ENCODE measurements at places on chromosomes 5 and 9.

GRCh38 chr5:120958877-120959485 lies 494.9 kb downstream of the PRR16 start:
- DNase-seq: no peak

- DNase-seq: no peak
Observed at GRCh38 chr9:82320566-82320965, 332.0 kb downstream of the SPATA31D1 start.

DNA sequence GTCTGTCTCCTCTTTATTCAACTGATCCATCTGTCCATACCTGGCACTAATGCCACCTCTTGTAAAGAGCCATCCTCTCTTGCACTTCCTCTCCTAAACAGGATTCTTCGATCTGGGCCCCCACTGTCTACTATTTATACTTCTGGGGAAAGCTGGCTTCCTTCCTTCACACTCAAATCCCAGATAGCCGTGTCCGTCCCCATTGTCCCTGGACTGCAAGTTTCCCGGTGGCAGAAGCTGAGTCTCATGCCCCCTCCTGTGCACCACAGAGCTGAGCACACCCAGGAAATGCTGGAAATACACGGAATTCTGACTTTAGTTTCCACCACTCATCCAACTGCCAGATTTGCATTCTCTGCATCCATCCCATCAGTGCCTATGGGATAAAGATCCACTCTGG lies 84.0 kb downstream of the MARCHF11 start:
- no peak for DNase-seq

DNA sequence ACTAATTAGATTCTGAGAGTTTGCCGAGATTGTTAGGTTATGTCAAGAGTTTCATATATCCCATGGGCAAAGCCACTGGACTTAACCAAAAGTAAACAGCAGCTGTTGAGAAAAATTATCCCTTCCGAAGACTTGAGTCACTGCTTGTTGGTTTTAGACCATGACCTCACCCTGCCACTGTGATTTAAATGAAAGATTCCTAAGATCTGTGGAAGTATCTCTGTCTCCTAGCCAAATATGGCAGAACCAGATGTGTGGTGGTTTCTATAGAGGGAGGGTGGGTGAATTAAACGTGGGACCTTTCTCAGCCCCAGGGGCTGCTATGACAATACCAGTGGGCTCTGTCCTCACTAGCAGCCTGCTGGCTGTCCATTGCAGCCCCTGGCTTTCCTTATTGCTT lies 19.3 kb downstream of the DMRT3 start:
- DNase-seq: no peak

DNA sequence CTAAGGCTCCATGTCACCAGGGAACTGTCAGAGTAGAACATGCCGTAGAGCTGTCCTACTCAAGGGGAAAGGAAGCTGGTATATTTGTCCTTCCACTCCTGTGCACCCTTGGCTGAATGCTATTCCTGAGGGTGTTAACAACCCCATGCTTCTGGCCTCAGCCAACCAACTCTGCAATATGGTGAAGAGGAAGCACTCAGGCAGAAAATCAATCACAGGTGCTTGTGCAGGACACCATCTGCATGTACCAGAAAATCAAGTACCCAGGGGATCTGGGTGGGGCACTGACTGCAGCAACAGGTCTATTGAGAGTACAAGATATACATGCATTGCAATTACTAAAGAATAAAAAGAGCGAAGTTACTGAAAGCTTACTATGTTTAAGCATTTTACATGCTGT lies 51.4 kb upstream of the NEK6 start:
- no peak for DNase-seq

GRCh38 chr9:115642285-115642684 lies 511.3 kb upstream of the PAPPA start:
- DNase-seq: no peak

GRCh38 chr9:110808599-110808980 lies 140.0 kb downstream of the MUSK start:
- DNase-seq: no peak

DNA sequence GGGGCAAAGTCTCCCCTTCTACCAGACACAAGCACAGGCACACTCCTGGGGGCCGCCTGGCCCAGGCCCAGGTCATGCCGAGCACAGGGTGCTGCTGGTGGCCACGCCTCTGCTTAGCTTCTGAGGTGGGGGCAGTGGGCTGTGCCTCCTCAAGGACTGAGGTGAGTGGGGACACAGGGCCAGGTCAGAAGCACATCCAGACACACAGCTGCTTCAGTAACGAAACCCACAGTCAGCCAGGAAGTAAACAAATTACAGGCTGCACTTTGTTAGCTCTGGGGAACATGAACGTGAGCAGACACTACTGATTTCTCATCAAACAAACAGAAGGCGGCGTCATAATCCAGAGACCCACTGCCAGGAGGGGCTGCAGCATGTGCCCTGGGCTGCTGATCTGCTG lies 192.4 kb downstream of the HSPA4 start:
- no peak for DNase-seq

GRCh38 chr5:61596265-61596664 lies 264.2 kb downstream of the ZSWIM6 start:
- DNase-seq: no peak

DNA sequence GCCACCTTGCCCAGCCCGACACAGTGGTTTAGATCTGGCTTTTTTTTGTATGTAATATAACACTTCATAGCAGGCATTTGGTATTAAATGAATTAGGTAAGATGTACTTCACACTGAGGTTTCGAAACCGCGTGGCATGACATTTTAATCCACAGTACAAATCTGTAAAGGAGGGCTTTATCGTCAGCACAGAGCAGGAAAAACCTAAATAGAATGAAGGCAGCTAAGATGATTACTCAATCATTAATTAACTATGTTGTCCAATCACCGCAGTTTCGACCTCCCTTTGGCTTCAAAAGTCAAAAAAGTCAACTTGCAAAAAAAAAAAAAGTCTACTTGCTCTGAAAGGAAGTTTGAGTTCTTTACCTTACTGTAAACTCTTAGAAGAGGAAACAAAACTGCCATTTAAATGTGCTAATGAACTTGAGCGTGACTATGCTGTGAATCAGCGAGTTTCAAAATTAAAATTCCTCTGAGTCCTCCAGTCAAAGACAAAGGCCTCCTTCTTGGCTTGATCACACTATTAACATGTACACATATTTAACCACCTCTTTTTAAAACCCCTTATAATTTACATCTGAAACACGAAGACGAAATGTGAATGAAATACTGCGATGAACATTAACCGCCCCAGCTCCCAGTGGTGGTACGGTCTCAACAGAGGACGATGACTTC lies 698 bp upstream of the SEC24A start:
- DNase-seq: peak; percentile 73

- no peak for DNase-seq
Observed at GRCh38 chr5:181149355-181149754, 2.0 kb downstream of the OR2V2 start.

DNA sequence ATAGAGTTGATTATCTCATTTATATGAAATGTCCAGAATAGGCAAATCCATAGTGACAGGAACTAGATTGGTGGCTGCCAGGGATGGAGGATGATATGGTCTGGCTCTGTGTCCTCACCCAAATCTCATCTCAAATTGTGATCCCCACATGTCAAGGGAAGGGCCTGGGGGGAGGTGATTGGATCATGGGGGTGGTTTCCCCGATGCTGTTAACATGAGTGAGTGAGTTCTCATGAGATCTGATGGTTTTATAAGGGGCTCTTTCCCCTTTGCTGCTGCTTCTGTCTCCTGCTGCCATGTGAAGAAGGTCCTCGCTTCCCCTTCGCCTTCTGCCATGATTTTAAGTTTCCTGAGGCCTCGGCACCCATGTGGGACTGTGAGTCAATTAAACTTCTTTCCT lies 21.4 kb downstream of the EEIG1 start:
- DNase-seq: no peak

- DNase-seq: no peak
Observed at GRCh38 chr5:154390746-154391359, 54.9 kb upstream of the SAP30L start.

DNA sequence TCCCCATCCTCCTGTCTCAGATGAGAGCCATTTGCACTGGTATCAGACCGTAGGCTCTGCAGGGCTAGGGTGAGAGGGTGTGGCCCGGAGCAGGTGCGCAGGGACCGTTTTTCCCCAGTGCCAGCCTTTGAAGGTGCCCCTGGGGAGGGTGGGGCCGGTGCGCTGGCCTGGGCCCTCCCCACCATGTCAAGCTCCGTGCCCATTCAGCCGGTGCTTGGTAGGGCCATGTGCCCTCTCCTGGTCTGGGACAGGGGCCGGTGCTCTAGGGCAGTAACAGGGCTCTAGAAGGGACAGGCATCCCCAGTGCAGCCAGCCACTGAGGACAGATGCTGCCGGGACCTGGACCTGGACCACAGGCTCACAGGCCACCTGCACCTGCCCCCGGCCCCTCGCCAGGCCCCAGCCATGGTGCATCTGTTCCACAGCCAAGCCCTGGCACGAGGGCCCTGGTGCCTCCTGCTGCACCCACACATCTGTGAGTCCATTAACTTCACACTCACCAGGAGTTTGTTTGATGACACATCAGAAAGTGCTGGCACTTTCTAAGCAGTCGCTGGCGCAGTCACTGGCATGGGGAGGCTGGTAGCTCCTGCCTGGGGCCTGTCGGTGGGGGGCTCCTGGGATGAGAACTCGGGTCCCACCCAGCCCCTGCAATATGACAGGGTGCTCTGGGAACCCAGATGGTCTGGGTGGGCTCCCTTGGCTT lies 5.0 kb upstream of the QRFP start:
- DNase-seq: no peak

DNA sequence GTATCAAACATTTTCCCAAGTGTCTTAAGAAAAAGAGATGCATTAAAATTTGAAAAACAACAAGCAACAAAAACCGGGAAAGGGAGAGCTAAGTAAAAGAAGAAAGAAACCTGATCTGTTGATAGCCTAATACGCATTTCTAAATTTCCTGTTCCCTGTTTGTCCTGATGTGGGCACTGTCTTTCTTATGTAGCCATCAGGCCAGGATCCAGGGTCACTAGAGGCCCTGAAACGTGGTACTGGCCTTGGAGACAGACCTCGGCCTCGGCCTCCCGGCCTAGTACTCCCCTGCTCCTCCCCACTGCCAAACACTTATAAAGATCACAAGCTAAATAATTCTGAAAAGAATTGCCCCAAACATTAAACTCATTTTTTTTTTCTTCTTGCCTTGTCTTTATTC lies 547.2 kb downstream of the IRX1 start:
- no peak for DNase-seq

- DNase-seq: no peak
Observed at GRCh38 chr9:122263699-122264349, 816 bp downstream of the RBM18 start.

GRCh38 chr5:133075572-133076536 lies 24.0 kb downstream of the HSPA4 start:
- no peak for DNase-seq

GRCh38 chr9:136551401-136552116 lies 5.7 kb upstream of the NOTCH1 start:
- no peak for DNase-seq

GRCh38 chr9:3526997-3527940 lies 1.5 kb upstream of the RFX3 start:
- DNase-seq: no peak

DNA sequence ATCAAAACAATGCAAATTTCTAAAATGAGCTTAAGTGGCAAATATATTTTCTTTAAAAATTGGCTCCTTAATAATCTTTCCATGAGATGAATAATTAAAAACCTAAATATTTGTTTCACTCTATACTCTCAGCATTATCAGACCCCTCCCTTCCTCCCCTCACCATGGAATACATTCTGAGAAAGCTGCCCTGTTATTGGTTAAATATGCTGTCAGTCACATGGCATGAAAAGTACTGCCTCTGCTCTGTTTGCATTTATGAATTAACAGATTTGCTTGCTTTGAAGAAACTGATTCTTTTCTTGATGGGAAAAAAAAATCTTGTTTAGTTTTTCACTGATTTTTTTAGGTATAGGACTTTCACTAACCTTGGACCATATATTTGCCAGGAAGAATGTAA lies 17.0 kb upstream of the RPS23 start:
- no peak for DNase-seq

DNA sequence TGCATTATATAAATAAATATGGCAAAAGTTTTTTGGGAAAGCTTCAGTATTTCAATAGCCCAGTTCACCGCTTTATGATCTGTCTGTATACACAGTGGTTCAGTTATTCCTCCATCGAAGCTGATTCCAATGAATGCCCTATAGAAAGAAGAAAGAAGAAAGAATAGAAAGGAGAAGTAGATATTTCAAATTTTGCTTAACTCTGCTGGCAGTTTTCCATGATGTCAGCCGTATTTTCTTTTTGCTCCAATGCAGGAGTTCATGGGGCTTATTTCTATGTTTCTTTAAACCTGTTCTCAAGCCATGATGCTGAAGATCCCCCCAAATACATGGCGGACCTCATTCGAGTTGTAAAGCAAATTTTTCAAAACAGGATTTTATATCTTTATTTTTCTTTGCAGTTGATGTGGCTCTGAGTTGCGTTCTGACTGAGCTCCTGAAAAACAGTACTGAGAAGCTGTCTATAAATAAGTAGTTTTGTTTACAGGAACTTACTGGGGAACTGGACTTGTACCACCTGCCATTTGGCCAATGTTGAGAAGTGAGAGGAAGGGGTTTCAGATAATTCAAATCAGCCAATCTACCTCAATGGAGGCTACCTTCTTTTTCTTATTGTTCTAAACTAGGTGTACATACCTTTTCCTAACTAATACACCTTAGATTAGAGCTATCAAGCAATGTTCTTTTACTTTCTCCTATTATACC lies 418.5 kb upstream of the MEF2C start:
- DNase-seq: no peak

DNA sequence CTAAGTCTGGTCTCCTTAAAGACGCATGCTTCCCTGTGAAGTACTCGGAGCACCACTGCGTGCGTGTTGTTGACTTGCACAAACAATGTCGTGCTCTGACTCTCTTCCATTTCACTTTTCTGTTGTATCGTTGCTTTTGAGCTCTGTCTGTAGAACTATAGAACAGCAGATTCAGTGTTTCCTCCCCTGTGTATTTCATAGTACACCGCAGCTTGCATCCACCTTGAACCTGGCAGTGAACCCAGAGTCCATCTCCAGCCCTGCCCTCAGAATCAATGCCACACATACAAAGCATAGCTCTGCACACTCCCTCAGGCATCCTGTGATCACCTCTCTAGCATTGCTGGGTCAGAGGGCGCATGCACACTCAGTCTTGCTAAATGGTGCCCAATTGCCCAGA lies 37.2 kb upstream of the ADAMTS2 start:
- no peak for DNase-seq

All from natural killer cell treated with Interleukin-12 subunit alpha and Interleukin-12 subunit beta and Interleukin-15 and Interleukin-18, amount 100 ng/mL, for 72 hours (primary cell).